ENCODE measurements at places on chromosomes 5 and 9.

- no peak for DNase-seq
These were observed 268.8 kb upstream of the WWC1 start for GRCh38 chr5:168022446-168023169.

DNA sequence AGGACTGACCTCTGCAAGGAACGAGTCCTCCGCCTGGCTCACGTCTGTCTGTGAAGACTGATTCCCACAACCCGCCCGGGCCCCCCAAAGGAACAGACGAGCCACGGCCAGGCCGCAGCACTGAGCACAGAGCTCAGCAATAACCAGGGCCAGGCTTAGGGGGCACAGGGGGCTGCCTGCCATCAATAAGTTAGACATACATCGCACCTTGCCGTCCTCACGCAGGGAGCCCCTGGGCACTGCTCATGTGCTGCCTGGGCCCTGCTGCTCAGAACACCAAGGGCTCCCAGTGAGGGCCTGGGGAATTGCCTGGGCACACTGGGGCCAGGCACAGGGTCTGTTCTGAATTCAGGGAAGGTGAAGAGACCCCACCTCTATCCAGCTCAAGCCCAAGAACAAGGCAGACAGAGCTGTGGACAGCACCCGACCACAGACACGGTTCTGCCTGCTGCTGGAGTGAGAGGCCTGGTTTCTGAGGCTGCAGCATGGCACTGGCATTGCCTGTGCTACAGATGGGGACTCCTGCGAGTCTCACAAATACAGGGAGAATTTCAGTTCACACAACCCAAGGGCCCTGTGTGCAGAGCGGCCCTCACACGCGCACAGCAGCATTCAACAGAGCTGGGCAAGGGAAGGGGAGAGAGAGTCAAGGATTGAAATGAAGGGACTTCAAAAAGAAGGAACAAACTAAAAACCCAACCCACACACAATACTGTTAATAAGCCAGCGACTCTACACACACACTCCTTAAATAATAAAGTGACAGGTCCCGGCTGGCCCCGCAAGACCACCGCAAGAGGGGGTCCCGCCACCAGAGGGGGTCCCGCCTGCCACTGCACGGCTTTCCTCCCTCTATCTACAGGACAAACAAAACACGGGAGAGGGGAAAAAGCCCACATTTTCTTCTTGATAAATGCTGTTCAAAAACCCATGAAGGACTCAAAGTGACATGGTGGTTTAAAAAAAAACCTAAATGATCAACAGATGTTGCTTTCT lies 32.0 kb downstream of the PRRT1B start:
- DNase-seq, result no peak

DNA sequence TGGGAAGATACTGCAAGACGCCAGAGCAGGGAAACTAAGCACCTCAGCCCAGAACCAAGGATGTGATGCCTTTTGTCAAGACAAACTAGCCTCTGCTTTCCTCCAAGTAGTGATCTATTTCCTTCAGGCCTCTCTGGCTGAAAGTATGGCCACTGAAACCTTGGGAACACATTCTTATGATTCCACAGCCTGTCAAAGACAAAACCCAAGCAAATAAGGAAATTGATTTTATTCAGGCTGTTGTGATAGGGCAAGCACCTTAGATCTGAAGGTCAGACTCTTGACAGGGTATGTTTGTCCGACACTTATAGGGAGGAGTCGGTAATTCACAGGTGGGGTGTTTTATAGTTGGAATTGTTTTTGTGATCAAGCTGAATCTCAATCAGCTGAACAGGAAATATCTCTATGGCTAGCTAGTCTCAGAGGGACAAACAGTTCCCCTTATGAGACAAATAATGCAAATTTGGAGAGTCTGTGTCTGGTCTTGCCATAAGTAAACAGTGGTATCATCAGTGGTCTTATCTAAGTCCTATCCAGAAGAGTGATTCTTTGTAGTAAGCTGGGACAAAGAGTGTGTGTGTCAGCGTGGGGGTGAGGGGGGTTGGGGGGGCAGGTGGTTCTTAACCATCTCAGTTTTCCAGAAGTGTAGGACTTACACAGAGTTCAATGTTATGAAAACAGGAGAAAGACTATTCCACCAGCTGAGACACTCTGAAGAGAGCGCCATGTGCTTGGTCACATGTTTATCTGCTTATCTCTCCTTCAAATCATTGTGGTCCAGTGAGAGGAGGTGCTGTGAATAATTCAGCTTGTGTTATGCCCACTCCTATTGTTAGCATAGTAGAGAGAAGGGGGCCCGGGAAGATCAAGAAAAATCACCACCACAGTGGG lies 6.7 kb upstream of the ZCCHC10 start:
- DNase-seq, result no peak

DNA sequence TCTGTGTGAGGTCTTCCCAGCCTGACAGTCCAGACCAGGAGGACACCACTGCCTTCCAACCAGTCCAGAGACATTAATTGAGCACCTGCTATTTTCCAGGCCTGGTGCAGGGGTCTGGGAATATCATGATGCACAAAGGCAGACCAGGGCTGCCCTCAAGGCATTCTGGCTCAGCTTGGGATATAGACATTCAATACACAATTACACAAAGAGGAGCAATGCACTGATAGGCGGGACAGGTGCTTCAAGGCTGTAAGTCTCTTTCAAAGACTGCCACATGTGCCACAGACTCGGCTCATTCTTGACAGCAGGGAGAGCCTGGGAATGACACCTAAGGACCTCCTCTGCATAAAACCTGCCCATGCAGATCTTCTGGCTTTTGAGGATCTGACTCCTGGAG lies 158.6 kb downstream of the C5orf15 start:
- no peak for DNase-seq

DNA sequence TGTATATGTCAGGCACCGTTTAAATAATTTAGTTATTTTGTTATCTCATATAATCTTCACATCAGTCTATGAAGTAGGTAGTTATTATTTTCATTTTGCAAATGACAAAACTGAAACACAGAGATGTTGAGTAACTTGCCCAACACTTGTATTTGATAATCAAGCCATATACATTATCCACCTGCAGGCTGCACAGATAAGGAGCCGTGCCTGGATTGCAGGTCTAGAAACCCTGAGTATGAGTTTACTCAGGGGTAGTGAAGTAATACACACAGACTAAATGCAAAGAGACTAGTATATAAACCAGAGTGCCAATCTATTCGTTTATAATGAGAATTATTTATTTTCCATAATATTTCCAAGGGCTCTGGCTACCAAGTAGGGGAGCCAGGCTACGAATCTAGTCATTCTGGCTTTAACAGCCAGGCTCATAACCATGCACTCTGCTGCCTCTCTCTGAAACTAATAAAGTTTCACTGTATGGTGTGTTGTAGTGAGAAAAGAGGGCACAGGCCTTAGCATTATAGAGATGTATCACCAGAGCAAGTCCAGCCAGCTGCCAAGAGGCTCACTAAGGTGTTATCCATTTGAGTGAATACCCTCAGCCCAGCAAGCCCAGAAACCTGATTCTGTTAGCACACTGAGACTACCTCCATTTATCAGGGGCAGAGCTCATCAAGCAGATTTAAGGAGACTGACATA lies 4.5 kb downstream of the HEMGN start:
- DNase-seq, result no peak
